ENCODE measurements at places on chromosomes 11 and 22. TPM values are rescaled to one million over a fixed set of nuclear protein-coding genes. Genes with fewer than 3 reads are reported as not detected.

The DYNC2H1 gene
- total RNA-seq: 35.4 TPM

The F2 gene
- not detected for total RNA-seq

The ZDHHC13 gene
- 5.8 TPM for total RNA-seq

The MS4A6E gene
- 0.53 TPM for total RNA-seq

The TBX1 gene
- total RNA-seq: 4.2 TPM

The GAS2 gene
- total RNA-seq: 22.1 TPM

The TRPM5 gene
- not detected for total RNA-seq

The RPS6KB2 gene
- 30.8 TPM for total RNA-seq

The NXPE2 gene
- 0.71 TPM for total RNA-seq

The SLC22A12 gene
- total RNA-seq: not detected

The SLC43A1 gene
- 14.8 TPM for total RNA-seq

The OR5B21 gene
- total RNA-seq: not detected

The EIF1AD gene
- 24.7 TPM for total RNA-seq

The SAA1 gene
- total RNA-seq: 11.6 TPM

The TMEM132A gene
- 34.2 TPM for total RNA-seq

Measured in sciatic nerve (tissue), 2 donors.